ENCODE measurements at places on chromosomes 13 and 19. TPM values are rescaled to one million over a fixed set of nuclear protein-coding genes. Genes with fewer than 3 reads are reported as not detected.
A peak's percentile ranks its signal among the peaks of the same experiment; 100 is the strongest.

The NCAN gene
- under 0.01 TPM for total RNA-seq

The ZIM2 gene
- total RNA-seq: not detected

The SMIM24 gene
- not detected for total RNA-seq

The ZNF99 gene
- not detected for total RNA-seq

The CEACAM16 gene
- total RNA-seq: not detected

GRCh38 chr19:34793565-34793964, 20.6 kb upstream of the ZNF599 start:
- DNase-seq: no peak

DNA sequence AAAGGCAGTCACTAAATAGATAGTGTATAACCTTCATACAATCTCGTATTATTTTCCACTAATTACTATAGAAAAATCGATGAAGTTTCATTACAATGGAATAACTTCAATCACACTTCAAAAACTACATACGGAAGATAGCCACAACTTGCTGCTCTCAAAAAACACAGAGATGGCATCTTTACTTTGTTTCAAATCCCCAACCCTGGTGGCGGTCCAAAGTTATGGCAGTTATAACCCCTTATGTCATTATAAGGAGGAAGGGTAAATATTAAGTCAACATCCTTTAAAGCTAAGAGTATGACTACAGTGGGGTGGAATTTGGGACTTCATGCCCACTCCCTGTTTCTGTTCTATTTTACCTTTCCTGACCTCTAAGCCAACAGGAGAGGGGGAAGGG, 146.5 kb downstream of the LACC1 start:
- no peak for DNase-seq

GRCh38 chr13:100039740-100040139, 49.2 kb upstream of the PCCA start:
- peak; percentile 12 for DNase-seq

GRCh38 chr13:40522282-40522681, 144.2 kb downstream of the FOXO1 start:
- DNase-seq: peak; percentile 36

- DNase-seq: no peak
These were observed 100.5 kb downstream of the DLEU7 start for GRCh38 chr13:50742968-50743367.

- DNase-seq: peak; percentile 40
These were observed 1.7 kb downstream of the ZNF90 start for GRCh38 chr19:20079476-20079875.

GRCh38 chr19:42245231-42245630, 2.8 kb upstream of the GSK3A start:
- no peak for DNase-seq

DNA sequence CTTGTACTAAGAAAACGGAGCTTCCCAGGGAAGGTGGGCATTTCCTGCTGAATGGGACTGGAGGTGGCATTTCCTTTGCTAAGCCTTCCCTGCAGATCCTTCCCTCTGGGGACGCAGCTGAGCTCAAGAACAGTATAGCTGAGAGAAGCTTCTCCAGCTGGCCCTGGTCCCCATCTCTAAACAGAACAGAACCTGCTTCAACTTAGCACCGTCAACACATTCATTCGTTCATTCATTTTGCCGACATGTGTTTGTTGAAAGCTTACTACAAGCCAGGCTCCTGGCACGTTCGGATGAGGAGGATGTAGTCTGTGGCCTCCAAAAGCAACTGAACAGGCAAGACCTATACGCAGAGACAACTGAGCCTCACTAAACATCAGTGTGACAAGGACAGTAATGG, 36.6 kb upstream of the PEPD start:
- DNase-seq: no peak

DNA sequence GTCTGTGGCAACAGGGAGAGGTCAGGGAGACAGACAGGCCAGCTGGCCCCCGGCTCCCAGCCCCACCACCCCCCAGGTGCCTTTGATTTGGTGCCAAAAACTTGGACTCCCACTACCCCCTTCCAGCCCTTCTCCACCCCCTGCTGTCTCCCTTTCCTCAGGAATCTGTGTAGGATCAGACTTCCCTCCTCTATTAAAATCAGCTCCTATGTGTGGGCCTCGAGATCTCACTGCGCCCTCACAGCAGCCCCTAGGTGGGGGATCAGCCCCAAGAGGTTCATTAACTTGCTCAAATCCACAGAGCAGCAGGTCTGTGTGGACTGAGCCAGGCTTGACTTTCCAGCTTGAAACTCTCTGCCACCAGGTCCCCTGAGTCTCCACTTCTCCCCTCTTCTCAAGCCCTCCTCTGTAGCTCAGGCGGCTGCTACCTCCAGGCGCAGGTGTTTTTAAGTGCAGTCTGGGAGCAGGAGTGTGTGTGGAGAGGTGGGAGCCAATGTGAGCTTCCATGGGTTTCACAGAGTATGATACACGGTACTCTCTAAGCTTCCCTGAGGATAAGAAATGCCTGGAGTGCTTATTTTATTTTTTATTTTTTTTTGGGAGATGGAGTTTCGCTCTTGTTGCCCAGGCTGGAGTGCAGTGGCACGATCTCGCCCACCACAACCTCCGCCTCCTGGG, 1.7 kb downstream of the GAPDHS start:
- no peak for DNase-seq

GRCh38 chr13:91001371-91001770, 346.1 kb upstream of the MIR17HG start:
- DNase-seq: no peak

- peak; percentile 21 for DNase-seq
These were observed 1.4 kb downstream of the HNRNPUL1 start for GRCh38 chr19:41265395-41266153.

- DNase-seq: no peak
These were observed 426 bp downstream of the MYO9B start for GRCh38 chr19:17075864-17076542.

GRCh38 chr13:107767119-107767518, 448.2 kb downstream of the LIG4 start:
- no peak for DNase-seq

DNA sequence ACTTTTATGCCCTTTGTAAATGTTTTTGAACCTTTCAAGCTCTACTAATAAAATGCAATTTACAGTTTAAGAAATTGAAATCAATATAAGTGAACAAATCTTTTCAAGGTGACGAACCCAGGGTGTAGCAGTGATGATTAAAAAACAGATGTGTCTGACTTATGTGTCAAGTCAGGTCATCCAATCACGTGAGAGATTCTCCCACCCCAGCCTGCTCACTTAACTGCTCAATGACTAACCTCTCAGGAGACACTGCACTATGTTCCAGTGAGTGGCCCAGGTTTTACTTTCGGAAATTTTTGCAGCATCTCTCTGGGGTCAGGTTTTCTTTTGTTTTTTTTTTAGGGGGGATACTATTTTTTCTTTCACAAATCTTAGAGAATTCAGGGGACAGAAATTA, 60.7 kb downstream of the ZNF429 start:
- DNase-seq: no peak

- DNase-seq: no peak
These were observed 72.8 kb downstream of the EFNB2 start for GRCh38 chr13:106462710-106463109.

- no peak for DNase-seq
These were observed 12.4 kb downstream of the HNRNPM start for GRCh38 chr19:8457209-8457608.

DNA sequence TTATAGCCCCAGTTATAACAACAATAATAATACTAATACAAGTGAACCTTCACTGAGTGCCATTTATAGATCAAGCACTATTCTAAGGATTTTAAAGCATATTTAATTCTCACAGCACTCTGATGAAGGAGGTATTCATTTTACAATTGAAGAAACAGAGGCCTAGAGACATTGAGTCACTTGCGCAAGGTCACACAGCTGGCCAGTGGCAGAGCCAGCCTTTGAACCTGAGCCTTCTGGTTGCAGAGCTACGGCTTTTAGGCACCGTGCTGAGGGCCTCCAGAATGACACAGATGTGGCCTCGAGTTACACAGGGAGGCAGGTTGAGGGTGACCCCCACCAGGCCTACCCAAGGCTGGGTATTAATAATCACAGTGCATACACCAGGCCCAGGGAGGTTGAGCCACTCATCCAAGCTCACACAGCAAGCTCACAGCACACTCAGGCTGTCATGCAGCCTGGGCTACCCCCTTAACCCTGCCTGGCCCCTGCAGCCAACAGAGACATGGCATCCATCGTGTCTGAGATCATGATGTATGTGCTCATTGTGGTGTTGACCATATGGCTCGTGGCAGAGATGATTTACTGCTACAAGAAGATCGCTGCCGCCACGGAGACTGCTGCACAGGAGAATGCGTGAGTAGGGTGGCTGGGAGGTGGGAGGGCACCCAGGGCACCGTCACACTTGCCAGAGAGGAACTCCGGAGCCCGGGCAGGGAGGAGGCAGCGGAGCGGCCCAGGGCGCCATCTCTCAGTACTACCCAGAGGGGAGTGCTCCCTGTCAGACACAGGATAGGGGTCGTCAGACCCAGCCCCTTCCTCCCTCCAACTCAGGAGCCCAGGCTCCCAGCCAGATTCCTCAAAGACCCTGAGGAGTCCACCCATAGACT, 2.7 kb upstream of the HPN start:
- peak; percentile 34 for DNase-seq

DNA sequence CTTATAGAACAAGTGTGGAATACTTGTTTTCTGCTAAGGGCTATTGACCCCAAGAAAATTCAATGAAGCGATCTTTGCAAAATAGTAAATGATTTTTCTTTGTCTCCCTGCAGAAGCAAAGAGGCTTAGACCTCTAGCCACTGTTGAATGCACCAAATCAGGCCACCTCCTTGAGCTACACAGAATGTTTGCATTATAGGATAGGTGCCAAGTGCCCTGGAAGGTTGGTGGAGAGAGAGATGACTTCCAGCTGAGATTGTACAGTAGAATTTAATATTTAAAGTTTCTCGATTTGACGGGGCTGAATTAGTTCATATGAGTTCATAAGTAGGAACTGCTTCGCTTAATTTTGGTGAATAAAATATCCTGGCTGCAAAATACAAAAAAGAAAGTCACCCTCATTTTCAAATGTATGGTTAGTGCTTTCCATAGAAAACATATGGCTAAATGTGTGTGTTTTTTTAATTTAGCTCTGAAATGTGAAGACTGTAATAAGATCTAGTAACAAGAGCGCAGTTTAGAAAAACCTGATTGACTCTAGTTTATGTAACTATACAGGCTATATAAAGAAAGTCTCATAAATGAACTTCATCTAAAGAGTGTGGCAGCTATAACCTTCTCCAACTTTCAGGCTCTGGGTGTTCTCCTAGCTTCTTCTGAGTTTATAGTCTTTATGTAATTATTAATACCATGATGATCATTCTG, 41.6 kb downstream of the LRCH1 start:
- no peak for DNase-seq

DNA sequence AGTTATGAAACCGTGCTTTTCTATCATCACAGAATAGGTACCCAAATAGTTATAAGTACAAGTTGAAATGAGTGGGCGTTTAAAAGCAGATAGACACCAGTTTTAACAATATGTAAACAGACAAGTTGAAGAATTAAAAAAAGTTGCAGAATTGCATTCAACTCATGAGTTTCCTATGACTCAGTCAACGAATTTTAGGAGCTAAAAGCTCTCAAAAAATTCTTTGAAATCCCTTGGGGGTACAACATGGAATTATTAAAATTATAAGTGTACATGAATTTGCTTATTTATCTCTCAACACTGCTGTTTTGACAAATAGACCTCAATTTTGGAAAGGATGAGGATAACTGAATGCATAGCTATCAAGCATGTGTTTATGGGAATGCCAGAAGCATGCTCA, 693.4 kb downstream of the PCDH9 start:
- DNase-seq: no peak

- no peak for DNase-seq
These were observed 61.8 kb upstream of the KCTD15 start for GRCh38 chr19:33734913-33735312.

DNA sequence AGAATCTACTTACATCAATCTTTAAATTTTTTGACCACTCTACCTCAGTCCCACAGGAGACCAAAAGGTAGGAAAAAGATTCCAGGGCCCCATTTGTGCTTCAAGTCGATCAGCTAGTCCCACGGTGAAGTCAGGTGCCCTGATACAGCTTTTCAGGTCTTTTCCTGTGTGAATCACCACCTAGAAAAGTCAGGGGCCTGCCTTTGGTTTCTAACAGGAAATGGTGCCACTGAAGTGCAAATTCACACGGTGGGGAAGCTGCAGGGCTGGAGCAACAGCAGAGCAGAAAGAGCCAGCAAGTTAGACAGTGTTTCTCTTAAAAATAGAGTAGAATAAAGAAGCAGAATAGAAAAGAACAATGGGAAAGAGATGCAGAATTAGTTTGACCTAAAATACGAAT, 107.5 kb downstream of the KLF12 start:
- DNase-seq: no peak

GRCh38 chr13:76086729-76087128, 450.6 kb downstream of the LMO7 start:
- no peak for DNase-seq

GRCh38 chr19:342801-343421, 1.7 kb downstream of the MIER2 start:
- peak; percentile 96 for DNase-seq

DNA sequence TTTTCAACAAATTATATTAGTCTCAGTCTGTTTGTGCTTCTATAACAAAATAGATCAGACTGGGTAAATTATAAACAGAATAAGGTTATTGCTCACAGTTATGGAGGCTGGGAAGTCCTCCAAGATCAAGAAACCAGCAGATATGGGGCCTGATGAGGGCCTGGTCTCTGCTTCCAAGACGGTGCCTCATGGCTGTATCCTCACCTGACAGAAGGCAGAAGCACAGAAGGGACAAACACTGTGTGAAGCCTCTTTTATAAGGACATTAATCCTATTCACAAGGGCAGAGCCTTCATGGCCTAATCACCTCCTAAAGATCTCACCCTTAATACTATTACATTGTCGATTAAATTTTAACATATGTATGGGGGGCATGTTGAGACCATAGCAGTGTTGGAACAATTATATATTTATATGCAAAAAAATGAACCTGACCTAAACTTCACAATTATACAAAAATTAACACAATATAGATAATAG, 12.7 kb downstream of the F10 start:
- no peak for DNase-seq

DNA sequence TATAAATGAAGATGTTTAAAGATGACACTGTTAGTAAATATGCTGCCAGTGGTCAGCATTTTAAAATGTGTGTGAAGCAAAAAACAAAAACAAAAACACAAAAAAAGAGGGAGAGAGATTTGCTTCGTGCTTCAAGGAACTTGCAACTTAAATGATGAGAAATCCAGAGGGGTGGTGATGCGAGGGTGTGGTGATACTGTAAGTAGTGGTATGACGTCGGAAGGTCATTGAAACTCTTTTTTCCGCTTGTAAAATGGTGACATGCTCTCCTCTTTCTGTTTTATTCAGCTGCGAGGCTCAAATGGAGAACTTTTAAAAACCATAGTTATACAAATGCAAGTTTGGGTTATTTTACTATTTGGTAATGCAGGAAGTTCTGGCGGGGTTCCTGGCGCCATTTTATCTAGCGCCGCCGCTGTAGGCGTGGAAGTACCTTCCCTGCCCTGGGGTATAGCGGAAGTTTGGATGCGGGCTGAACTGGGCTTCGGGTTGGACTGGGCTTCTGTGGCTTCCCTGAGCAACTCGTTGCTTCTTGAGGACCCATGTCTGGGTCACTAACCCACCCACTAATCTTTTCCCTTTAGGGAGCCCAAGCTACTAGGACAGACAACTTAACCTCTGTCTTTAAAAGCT, 34.8 kb downstream of the DGKH start:
- no peak for DNase-seq
